ENCODE measurements at places on chromosomes 3 and 15. TPM values are rescaled to one million over a fixed set of nuclear protein-coding genes. Genes with fewer than 3 reads are reported as not detected.

Gene FGD5
- total RNA-seq: 0.28 TPM

Gene RAB8B
- total RNA-seq: 8.3 TPM

Gene MYH15
- 0.21 TPM for total RNA-seq

Gene CCDC191
- total RNA-seq: 1.8 TPM

Gene VPS39
- total RNA-seq: 24.8 TPM

Gene TNFAIP8L3
- 1.0 TPM for total RNA-seq
